NCI-H1694 treated with DMSO at 0.1 percent for 48 hours (cell line): ENCODE measurements at places on chromosomes 1 and 21.

DNA sequence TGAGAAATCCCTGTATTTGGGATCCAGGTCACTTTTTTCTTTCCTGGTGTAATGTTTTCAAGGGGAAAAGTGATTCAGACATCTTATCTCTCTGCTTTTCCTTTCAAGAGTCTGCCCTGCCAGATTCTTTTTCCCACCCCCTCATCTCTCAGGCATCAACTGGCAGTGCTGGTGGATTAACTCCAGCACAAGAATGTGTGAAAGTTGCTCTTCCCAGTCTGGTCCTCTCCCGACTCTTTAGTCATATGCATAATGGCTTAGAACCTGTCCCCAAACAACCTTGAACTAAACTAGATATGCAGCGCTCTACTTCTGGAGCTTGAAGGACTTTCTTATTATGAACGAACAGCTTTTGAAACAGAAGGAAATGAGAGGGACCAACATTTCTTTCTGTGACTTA lies 88.5 kb downstream of the SLC44A5 start:
- no peak for DNase-seq

GRCh38 chr1:113141650-113142473 lies 68.9 kb downstream of the LRIG2 start:
- DNase-seq = no peak

GRCh38 chr21:44845418-44846223 lies 27.8 kb upstream of the SUMO3 start:
- peak; percentile 69 for DNase-seq

GRCh38 chr1:114112775-114113174 lies 40.9 kb downstream of the SYT6 start:
- no peak for DNase-seq

GRCh38 chr1:77652268-77652667 lies 30.2 kb downstream of the ZZZ3 start:
- no peak for DNase-seq

- no peak for DNase-seq
These were observed 448 bp downstream of the AURKAIP1 start for GRCh38 chr1:1374589-1374928.

GRCh38 chr1:165284454-165284853 lies 72.1 kb downstream of the LMX1A start:
- DNase-seq = no peak

DNA sequence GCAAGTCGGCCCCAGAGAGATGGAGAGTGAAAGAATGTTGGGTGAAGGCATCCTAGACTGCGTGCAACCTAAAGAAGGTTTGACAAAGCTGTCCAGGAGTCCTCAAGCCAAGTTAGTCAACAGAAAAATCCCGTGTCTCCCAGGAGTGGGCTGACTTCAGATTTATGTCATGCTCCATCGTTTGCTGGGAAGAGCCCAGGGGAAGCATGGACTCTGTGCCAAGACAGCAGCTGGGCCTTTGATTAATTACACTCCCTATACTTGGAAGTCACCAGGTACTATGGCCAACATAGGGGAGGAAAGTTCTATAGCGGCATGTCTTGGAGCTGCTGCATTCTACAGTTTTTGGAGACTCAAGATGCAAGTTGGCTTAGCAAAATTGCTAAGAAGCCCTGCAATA lies 247.4 kb downstream of the KAZN start:
- DNase-seq = peak; percentile 17

GRCh38 chr1:156467906-156468305 lies 32.7 kb downstream of the MEF2D start:
- no peak for DNase-seq

DNA sequence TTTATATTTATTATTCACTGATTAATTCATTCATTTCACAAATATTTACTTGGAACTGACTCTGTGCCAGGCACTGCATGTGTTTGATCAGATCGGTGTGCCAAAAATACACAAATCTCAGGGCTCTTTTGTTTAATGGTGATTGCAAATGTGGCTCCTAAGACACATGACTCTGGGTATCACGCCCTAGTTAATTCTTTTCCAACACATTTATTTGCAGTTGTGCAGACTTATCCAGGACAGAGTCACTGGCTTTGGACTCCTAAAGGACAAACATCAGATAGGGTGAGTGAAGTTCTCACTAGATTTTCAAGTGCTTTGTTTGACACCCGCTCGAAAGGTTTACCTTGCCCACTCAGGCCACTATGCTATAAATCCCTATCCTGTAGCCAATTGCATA lies 335.5 kb downstream of the BARHL2 start:
- no peak for DNase-seq

DNA sequence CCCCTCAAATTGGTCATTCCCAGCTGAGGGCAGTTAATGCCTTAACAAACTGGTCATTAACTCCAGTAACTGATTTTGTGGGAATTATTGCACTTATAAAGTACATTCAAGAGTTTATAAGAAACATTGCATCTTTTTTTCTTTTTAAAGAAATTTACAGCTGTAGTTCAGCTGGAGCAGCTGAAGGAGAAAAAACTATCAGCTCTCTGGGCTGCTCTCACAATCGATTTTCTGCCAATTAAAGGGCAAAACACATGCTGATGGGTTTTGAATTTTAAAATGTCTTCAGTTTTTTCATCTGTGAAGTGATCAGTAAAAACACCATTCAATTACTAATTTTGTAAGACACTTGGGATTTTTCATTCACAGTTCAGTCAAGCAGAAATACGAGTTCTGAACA lies 74.7 kb downstream of the KIFAP3 start:
- no peak for DNase-seq

- DNase-seq = no peak
These were observed 21.3 kb upstream of the MAPKAPK2 start for GRCh38 chr1:206663362-206663761.

DNA sequence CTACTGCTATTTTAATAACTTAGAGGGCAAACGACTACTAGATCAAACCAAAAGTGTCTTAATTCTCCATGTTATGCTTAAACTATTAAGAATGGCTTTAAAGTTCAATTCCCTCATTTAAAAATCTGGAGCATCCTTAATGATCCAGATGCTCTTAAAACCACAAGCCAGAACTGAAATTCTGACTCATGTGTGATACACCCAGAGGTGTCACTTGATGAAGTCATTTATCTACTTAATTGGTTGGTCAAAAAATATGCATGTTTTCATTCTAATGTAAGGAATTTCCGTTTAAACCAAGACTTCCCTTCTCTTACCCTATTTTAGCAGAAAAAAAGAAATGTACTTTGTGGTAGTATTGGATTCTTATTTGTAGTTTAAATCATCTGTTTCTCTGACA lies 1261.2 kb upstream of the B3GALT2 start:
- no peak for DNase-seq

- DNase-seq = no peak
These were observed 1042.6 kb downstream of the PLA2G4A start for GRCh38 chr1:187871177-187871845.

DNA sequence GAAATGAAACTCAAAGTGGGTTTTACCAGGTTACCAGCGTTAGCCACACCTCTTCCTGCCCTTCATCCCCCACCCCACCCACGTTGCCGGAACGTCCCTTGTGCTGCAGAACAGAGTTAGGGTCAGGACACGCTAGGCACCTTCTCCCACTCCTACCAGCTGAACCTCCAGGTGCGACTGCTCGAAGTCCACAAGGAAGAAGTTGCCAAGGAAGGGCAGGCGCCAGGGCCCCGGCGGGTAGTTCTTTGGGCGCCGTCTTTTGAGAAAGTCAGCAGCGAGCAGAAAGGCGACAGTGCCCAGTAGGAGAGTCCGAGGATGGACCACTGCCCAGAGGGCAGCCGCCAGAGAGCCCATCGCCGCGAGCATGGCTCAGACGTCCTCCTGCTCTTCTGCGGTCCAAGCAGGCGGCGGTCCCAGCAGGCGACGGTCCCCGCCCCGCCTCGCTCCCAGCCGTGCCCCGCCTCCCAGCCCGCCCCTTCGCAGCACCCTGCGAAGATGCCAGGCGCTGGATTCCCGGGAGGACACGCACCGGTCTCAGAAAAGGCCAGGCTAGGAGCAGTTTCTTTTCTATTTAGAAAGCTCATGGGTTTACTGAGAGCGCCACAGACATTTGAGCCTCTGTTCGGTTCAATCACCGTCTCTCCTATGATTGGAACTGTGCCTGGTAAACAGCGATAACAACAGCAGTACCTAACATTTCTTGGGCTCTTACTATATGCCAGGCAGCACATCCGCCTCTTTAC lies at the start of gene CYP2J2:
TSS of gene CYP2J2 (minus strand) at position 393 of the 743 bp plus-strand sequence. CDS start at position 366, 27 bp downstream.
- DNase-seq = peak; percentile 31

DNA sequence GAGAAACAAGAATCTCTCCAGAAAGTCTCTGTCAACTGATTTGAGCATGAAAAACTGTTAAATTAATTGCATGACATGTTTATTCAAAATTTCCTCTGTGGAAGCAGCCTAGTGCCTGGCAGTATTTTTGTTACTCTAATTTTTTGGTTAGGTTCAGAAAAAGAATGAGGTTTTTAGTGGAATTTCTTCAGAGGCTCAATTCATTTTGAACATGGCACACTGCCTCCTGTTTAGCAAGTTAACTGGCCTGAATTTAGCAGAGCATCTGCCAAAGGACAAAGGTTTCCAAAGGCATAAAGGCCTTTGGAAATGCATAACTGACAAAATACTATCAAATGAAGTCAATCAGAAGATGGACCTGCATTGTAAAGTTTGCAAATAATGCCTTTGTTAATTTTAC lies 1326.5 kb downstream of the PLA2G4A start:
- DNase-seq = peak; percentile 71

DNA sequence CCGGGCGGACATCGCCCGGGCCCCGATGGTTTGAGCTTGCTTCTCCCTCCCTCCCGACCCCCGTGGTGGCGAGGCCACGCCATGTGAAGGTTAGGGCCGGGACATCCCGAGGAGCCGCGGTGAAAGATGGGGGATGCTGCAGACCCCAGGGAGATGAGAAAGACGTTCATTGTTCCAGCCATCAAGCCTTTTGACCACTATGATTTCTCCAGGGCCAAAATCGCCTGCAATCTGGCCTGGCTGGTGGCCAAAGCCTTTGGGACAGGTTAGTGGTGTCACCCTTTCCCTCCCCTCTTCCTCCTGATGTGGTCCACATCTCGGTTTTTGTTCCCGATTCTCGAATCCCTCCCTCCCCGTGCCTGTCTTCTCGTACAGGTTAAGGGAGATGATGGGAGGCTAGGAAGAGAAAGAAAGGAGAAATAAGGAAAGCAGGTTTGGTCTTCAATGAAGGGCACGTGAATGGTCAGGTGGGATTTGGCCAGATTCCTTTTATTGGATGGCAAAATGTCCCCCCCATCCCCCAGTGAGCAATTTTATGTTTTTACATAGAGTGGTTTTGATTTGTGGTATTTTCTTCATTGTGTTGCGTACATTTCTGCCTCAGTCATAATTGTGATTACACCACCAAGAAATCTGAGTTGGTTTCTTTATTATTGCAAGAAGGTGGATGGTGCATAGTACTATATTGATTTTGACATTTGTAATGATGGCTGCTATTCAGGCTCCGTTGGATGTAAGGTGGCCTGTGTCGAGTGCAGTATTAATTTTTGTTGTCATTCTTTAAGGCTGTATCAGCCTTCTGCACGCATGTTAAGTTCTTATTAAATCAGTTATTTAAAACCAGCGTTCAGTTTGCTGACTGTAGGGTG lies 1.2 kb downstream of the CAMSAP2 start:
- DNase-seq = no peak

DNA sequence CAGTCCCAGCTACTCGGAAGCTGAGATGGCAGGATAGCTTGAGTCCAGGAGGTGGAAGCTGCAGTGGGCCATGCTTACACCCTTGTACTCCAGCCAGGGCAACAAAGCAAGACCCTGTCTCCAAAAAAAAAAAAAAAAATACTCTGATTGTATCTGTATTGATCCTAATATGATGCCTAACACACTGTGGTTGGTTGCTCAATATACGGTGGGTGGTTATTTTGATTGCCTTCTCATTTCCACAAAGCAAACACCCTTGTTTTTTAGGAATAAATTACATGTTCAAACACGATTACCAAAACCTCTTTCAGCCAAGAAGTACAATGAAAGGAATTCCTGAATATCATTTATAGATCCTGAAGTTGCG lies 3.4 kb downstream of the EGLN1 start:
- no peak for DNase-seq

DNA sequence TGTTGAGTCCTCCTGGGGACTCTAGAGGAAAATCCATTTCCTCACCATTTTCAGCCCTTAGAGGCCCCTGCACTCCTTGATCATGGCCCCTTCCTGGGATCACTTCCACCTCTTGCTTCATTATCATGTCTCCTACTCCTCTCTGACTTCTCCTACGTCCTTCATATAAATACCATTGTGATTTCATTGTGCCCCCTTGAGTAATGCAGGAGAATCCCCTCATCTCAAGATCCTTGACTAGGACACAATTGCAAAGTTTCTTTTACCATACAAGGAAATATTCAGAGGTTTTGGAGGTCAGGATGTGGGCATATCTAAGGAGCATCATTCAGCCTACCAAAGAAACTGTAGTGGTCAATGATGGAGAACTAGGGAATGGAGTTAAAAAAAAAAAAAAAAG lies 8.8 kb upstream of the GBP6 start:
- no peak for DNase-seq

DNA sequence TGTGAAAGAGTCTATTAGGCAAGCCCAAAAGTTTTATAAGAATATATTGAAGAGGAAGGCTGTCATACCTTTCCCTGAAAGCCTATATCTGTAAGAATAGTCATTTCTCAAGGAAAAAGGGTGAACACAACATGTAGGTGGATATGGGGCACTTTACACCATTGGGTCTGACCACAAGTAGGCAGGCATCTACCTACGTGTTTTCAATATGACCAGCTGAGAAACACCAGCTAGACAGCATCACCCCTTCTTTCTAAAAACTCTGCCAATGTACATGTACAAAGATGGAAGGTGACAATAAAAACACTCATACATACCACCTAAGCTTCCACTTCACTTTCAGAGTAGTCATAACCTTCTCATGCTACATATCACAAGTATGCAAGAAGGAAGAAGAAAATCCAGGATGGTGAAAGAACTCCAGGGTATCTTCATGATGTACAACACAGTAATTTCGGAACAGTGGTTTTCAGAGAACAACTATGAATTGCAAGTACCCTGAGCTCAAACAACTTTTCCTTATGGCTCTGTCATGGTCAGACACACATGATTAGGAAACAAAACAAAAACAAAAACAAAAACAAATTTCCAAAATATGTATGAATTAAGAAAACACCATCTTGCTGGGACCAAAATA lies 98.5 kb upstream of the ADGRL2 start:
- no peak for DNase-seq

DNA sequence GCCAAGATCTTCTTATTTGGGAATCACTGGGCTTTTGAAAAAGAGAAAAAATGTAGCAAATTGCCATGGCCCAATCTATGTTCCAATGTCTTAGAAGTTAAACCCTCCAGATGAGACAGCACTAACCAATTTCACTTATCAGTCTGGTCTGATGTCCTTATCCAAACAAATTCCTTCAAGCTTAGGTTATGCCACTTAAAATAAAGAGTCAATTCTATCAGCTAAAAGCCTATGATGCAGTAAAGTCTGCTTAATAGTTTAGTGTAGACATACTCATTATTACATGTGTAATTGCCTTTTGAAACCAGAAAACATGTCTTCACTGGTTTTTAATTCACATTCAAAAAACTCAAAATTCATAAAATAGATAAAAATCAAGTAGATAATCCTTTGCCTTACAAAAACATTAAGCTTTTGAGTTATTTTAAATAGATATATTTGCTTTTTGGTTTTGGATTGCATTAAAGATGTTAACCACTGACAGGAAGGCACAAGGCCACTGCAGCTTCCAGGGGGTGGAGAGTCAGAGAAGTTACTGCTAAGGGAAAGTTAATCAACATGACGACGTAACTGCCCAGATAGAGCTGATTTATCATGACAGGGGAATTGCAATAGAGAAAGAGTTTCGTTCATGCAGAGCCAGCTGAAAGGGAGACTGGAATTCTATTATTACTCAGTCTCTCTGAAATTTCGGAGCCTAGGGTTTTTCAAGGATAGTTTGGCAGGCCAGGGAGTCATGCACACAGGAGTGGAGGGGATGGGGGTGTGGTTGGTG lies 106.1 kb downstream of the MAP3K21 start:
- DNase-seq = no peak
